ENCODE measurements at places on chromosomes 1 and 21.

GRCh38 chr1:169925505-169926482, 32.1 kb upstream of the SCYL3 start:
- DNase-seq = no peak

DNA sequence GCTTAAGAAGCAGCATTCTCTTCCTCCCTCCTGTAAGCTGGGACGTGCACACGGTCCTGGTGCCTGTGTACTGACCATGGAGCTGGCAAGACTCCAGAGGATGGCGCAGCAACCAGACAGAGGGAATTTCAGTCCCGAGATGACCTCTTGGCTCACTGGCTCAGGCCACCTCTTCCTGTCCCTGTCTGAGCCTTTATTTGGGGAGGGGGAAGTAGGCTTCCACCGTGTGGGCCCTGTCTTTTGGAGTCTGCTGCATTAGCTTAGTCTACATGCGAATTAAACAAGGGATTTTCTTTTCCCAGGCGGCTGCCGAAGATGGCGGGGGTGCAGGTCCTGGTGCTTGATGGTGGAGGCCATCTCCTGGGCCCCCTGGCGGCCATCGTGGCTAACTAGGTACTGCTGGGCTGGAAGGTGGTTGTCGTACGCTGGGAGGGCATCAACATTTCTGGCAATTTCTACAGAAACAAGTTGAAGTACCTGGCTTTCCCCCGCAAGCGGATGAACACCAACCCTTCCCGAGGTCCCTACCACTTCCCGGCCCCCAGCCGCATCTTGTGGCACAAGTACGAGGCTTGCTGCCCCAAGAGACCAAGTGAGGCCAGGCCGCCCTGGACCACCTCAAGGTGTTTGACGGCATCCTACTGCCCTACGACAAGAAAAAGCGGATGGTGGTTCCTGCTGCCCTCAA, 10.2 kb downstream of the IL24 start:
- DNase-seq = no peak

DNA sequence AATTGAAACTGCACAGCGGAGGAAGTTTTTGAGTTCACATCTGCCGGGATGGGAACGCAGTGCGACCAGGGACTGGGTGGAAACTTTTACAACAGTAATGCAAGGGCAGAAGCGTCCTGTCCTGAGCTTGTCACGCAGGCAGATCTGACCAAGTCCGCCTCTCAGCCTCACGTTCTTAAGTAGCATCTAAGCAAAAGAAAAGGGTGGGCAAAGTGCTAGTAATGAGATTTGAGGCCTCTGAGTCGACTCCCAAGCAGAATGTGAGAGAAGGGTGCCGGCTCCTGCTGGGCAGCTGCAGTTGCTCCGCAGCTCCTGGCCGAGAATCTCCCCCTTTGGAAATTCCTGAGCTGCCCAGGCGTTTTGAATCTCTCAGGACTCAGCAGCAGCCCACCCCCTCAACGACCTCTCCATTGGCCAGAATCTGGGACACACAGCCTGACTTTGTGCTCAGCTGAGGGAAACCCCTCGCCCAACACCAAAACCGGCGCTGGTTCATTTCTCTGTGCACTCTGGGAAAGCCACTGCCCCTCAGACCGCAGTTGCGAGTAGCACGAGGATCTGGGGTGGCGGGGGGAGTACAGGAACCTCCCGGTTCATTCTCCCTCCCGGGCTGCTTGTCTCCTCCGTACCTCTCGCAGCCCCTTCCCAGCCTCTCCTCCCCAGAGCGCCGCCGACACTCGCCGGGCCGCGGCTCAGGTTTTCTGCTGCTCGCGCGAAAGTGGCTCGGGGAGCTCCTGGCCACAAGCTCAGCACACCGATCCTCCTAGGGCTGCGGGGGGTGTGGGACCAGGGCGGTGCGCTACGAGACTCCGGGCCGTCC, 913 bp upstream of the S1PR1 start:
- DNase-seq = no peak

GRCh38 chr1:183806675-183807074, 1.8 kb downstream of the RGL1 start:
- DNase-seq = no peak

GRCh38 chr1:105793536-105794146, 1262.8 kb upstream of the PRMT6 start:
- peak; percentile 53 for DNase-seq

DNA sequence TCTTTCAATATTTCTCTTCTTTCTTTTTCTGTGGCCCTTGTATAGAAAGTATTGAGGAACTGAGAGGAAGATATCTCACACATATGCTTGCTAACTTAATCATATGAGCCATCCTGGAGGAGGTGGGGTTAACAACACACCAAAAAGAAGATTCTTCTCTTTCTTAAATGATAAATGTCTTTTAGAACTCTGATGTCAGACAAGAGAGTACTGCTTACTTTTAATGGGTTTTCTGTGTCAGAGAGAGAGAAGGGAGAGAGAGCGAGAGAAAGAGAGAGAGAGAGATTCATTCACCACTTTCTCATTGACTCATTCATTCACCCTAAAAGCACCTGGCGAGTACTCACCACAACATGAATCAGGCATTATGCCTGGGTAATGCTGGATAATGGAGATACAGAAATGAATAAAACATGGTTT, 250.3 kb upstream of the SGIP1 start:
- DNase-seq = no peak

GRCh38 chr1:160605205-160605604, 25.9 kb upstream of the CD84 start:
- no peak for DNase-seq

DNA sequence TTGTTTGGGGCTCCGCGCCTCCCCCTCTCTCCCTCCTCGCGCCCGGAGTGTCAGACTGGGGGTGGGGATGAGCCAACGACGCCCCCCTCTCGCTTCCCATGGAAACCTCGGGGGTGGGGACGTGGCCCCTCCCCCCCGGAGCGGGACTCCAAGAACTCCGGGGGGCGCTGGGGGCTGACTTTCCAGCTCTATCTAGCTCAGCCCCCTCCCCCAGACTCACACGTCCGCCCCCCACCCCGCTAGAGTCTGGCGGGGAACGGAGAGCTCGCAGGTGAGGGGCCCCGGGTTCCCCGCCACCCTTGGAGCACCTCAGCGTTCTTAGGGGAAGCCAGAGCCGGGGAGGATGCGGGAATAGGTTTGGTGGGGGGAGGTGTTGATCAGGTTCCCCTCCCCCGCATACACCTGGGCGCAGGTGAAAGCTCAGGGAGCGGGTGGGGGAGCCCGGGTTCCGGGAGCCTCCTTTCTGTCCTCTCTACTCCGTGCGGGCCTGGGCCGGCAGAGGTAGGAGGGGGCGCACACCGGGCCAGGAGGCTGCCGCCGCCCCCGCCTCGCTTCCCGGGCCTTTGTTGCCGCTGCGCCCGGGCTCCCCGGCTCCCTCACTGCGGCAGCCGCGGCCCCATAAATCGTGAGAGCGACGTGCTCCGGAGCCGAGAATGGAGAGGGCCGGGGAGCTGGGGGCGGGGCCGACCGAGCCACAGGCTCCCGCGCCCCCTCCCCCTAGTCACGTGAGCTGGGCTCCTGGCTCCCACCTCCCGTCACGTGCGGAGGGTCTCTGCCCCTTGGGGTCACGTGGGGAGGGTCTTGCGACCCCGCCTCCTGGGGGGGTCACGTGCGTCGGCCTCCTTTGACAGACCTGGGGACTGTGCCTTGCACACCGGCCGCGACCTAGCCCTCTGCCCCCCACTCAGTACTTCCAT, 1.9 kb downstream of the EFNA3 start:
- DNase-seq = no peak

GRCh38 chr1:44849575-44850132, 6.6 kb upstream of the PTCH2 start:
- DNase-seq = no peak

GRCh38 chr1:103144681-103145080, 36.4 kb upstream of the COL11A1 start:
- no peak for DNase-seq

DNA sequence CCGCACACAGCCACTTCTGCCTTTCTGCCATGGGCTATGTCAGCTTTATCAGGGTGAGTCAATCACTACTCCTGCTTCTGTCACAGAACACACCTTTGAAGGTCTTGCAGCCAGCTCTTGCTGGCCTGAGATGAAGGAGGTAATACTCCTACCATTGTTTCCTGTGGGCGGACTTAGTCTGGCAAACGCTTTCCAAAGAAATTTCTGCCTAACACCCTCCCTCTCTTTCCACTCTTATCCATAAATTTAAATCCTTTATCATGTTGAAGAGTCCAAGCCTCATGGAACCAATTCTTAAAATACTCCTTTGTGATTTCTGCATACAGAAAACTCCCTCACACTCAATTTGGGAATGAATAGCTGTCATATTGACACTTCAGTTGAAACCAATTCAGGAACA, 633.1 kb upstream of the CHRM3 start:
- DNase-seq = no peak

GRCh38 chr1:9825093-9826074, 1.6 kb upstream of the CLSTN1 start:
- peak; percentile 68 for DNase-seq

DNA sequence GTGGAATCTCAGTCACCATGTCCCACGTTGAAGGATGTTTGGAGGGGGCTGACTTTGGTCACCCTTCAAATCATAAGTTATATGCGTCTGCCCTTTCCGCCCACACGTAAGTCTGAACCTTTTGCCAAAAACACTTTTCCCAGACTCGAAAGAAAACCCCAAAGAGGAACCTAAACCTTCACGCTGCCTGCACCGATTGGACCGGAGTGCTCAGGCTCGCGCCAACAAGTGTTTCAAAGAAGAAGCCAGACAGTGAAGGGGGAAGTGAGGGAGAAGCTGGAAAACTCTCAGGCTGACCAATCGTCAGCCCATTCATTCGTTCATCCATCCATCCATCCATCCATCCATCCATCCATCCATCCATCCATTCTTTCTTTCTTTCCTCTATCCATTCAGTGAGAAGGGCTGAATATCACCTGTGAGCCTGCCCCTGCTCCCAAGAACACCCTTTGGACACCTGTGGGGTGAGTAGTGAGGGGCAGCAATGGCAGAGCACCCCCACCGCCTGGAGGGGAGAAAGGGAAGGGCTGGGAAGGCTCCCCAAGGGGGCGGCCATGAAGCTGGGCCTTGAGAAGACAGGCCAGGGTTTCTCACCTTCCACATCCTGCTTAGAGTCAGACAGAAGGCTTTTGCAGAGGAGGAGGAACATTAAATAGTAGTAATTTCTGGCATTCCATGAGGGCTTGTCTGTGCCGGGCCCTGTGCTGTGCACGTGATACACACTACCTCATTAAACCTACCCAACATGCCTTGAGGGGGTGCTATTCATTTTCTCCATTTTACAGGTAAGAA, 27.1 kb upstream of the RUNX3 start:
- no peak for DNase-seq

GRCh38 chr1:55702064-55702463, 486.9 kb upstream of the USP24 start:
- peak; percentile 63 for DNase-seq

DNA sequence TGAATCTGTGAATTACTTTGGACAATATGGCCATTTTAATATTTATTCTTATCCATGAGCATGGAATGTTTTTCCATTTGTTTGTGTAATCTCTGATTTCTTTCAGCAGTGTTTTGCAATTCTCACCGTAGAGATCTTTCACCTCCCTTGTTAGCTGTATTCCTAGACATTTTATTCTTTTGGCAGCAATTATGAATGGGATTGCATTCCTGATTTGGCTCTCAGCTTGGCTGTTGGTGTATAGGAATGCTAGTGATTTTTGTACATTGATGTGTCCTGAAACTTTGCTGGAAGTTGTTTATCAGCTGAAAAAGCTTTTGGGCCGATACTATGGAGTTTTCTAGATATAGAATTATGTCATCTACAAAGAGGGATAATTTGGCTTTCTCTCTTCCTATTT, 44.2 kb upstream of the NEGR1 start:
- DNase-seq = no peak

DNA sequence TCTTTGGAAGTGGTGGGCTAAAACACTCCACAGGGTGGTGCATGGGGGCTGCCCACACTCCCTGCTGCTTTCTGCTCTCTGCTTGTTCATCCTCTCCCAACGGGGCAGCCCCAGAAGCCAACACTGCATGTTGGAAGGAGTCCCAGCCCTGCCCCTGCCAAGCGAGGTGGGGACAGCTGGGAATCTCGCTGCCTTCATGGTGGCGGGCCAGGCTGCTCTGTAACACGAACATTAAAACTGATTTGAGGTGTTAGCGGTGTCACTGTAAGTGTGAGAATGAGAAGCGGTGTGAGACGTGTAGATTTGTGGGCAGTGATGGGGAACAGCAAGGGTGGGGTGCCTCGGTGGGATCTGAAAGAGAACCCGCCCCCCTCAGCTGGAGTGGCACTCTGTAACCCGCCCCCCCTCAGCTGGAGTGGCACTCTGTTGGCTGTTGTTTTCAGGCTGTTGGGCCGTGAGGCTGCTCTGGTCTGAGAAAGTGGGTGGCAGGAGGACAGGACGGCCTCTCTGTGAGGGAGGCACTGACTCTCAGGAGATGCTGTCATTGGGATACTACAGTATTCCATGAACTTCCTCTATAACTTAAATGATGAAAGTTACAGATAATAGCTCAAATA, 80.9 kb downstream of the PCBP3 start:
- no peak for DNase-seq

DNA sequence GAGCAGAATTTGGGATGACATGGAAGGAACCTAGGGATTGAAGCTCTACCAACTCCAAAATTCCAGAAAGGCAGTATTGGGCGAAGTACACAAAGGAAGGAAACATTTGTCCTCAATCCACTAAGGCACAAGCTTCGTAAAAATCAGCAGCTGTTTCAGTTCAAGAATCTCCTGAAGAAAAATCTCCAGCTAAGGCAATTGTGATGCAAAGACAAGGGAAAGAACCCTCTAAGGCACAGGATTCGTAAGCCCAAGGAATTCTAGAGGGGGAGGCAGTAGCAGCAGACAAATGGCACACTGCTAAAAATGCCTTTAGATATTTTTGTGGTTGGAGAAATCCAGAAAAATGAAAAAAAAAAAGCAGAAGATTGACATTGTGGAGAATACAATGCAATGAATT, 64.5 kb upstream of the PLPPR5 start:
- no peak for DNase-seq

GRCh38 chr1:113479713-113480676, 89.7 kb downstream of the MAGI3 start:
- DNase-seq = no peak

GRCh38 chr21:32412162-32413014, at the start of gene EVA1C:
Gene EVA1C (plus strand): TSS chr21:32412706. CDS start chr21:32412854, 148 bp downstream.
- no peak for DNase-seq

GRCh38 chr21:20644552-20644951, 353.7 kb upstream of the NCAM2 start:
- no peak for DNase-seq

GRCh38 chr1:8382051-8382505, 64.2 kb downstream of the SLC45A1 start:
- DNase-seq = no peak

DNA sequence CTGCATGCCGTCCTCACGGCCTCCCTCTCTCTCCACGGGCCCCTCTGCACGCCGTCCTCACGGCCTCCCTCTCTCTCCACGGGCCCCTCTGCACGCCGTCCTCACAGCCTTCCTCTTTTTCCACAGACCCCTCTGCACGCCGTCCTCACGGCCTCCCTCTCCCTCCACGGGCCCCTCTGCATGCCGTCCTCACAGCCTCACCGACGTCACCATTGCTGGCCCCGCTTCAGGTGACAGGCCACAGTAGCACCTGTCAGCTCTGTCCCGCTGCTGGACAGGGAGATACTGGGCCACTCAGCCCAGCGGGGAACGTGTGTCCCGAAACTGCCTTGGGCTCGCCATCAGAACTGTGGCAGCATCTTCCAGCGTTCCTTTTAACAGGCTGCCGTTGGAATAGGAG, 82.8 kb upstream of the COL6A1 start:
- no peak for DNase-seq

GRCh38 chr1:217149791-217150190, 426.6 kb upstream of the ESRRG start:
- DNase-seq = no peak

Measured in Kasumi-1 (cell line).